Upper lobe of left lung (tissue), 6 donors: ENCODE measurements at places on chromosomes 6 and 20.

GRCh38 chr20:4297127-4297826 lies 281.9 kb upstream of the RNF24 start:
- peak; percentile 22 for DNase-seq
- no peaks in the 10 kb centered on the region for H3K36me3 ChIP-seq
- no peaks in the 10 kb centered on the region for H3K27me3 ChIP-seq
- peaks cover 8% of the 10 kb centered on the region for H3K4me1 ChIP-seq
- H3K27ac ChIP-seq, result peak overlapping the region; percentile 7
- H3K4me3 ChIP-seq, result no peak overlapping the region

DNA sequence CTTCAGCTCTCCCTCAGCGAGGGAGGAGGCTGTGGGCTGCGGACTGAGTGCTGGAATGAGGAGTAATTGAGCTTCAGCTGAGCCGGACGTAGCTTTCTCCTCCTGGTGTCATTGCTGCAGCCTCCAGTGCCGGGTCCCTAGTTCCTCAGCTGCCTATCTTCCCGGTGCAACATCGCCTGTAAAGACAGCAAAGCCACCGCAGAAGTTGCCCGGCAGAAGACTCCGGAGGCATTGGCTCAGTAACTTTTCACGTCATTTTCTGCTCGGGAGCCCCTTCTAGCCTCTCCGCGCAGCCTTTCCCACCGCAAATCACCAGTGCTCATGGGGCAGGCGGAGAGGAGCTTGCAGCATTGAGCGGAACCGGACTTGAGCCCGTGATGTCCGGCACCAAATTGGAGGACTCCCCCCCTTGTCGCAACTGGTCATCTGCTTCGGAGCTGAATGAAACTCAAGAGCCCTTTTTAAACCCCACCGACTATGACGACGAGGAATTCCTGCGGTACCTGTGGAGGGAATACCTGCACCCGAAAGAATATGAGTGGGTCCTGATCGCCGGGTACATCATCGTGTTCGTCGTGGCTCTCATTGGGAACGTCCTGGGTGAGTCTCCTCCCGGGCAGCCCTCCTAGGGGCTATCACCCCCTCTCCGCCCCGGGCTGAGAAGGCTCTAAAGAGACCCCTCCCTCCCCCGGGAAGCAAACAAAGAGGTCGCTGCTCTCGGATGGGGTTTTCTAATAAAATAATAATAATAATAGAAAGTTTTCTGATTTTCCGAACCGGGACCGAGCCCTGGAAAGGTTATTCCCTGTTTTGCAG lies at the start of gene HCRTR2:
TSS of gene HCRTR2 (plus strand) at position 305 of the 816 bp plus-strand sequence. CDS start at position 378, 73 bp downstream.
- no peaks in the 10 kb centered on the region for H3K36me3 ChIP-seq
- H3K27ac ChIP-seq, result no peak within 1 kb of the TSS
- H3K4me3 ChIP-seq, result no peak within 1 kb of the TSS
- DNase-seq, result no peak

DNA sequence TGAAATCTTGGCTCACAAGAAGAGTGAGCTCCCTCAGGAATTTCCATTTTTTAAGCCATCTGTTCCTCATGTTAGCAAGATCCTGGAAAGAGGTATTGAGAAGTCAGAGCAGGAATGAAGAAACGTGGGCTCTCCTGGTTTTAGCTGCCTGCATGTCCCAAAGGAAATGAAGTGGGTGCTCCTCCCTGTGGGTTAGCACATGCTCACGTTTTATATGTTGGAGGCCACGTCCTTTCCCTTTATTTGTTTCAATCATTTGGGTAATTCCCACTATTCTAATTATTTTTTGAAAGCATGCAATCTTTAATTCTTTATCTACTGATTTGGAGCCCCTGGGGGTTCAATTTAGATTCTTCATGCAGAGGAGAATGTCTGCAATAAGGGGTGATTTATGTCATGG lies 4.3 kb upstream of the MAP3K4 start:
- H3K27ac ChIP-seq, result no peak overlapping the region
- no peaks in the 10 kb centered on the region for H3K27me3 ChIP-seq
- DNase-seq, result no peak
- H3K4me3 ChIP-seq, result no peak overlapping the region
- peaks cover 6% of the 10 kb centered on the region for H3K4me1 ChIP-seq
- H3K36me3 ChIP-seq, result no peaks in the 10 kb centered on the region

- H3K4me1 ChIP-seq, result no peaks in the 10 kb centered on the region
- no peaks in the 10 kb centered on the region for H3K36me3 ChIP-seq
- no peak overlapping the region for H3K4me3 ChIP-seq
- no peak for DNase-seq
- no peak overlapping the region for H3K27ac ChIP-seq
These were observed 84.5 kb upstream of the LRFN2 start for GRCh38 chr6:40671694-40672050.

DNA sequence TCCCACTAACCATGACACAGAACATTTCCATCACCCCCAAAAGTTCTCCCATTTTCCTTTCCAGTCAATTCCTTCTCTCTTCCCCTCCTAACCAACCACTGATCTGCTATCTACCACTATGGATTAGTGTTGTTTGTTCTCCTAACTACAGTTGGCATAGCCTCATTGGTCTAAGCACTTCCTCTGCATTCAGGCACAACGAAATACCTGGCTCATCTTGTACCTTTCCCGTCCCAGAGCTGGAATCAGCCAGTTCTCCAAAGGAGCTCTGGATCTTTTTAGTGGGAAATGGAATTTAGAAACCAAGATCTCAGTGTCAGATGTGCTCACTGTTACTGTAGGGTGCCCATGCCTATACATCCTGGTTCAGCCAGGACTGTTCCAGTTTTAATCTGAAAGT lies 4.0 kb upstream of the WTAP start:
- no peaks in the 10 kb centered on the region for H3K27me3 ChIP-seq
- peaks cover 14% of the 10 kb centered on the region for H3K4me1 ChIP-seq
- no peak for DNase-seq
- no peak overlapping the region for H3K4me3 ChIP-seq
